Erythroblast (primary cell): ENCODE measurements at places on chromosomes 6 and 20.

DNA sequence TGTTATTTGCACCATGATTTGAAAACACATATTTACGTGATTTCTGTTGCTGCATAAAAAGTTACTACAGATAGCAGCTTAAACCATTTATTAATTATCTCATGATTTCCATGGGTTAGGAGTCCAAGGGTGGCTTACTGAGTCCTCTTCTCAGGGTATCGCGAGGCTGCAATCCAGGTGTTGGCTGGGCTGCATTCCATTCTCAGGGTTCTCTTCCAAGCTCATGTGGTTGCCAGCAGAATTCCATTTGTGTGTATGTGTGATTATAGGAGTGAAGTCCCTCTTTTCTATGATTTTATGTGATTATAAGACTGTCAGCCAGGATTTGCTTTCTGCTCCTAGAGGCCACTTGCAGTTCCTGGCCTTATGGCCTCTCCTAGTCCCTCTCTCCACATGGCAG lies 135.1 kb downstream of the FAM83B start:
- no peak for DNase-seq

GRCh38 chr6:71404145-71404966 lies 115.7 kb downstream of the OGFRL1 start:
- DNase-seq, result no peak

GRCh38 chr6:53344969-53345368 lies 3.8 kb downstream of the ELOVL5 start:
- no peak for DNase-seq

DNA sequence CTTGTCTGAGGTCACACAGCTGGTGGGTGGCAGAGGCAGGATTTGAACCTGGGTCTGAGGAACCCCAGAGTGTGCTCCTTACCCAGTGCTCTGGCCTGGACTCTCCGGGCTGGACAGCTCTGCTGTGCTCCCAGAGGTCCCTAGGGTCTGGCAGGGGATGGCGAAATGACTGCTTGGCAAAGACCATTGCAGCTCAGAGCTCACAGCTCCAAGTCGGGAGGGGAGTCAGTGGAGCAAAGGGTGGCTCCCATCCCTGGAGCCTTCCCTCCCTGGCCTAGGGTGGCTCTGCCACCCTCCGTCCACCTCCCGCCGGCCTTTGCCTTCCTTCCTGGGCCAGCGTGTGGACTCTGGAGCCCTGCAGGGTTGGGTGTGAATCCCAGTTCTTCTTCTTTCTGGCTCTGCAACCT lies 17.5 kb downstream of the CEBPB start:
- no peak for DNase-seq

DNA sequence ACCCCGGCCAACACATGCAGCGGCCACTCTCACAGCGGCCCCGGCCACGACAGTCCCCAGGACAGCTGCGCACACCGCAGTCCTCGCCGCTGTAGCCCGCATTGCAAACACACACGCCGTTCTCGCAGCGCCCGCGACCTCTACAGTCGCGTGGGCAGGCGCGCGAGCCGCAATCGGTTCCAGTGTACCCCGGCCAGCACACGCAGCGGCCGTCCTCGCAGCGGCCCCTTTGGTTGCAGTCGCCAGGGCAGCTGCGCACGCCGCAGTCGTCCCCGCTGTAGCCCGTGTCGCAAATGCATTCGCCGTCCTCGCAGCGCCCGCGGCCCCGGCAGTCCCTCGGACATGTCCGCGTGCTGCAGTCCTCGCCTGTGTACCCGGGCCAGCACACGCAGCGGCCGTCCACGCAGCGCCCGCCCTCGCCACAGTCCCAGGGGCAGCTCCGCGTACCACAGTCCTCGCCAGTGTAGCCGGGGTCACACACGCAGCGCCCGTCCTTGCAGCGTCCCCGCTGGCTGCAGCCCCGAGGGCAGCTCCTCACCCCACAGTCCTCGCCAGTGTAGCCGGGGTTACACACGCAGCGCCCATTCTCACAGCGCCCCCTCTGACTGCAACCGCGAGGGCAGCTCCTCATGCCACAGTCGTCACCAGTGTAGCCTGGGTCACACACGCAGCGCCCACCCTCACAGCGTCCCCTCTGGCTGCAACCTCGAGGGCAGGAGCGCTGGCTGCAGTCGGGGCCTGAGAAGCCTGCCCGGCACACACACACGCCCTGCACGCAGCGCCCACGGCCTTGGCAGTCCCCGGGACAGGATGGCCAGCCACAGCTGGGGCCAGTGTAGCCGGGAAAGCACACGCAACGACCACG lies 12.5 kb downstream of the TNXB start:
- DNase-seq, result no peak

DNA sequence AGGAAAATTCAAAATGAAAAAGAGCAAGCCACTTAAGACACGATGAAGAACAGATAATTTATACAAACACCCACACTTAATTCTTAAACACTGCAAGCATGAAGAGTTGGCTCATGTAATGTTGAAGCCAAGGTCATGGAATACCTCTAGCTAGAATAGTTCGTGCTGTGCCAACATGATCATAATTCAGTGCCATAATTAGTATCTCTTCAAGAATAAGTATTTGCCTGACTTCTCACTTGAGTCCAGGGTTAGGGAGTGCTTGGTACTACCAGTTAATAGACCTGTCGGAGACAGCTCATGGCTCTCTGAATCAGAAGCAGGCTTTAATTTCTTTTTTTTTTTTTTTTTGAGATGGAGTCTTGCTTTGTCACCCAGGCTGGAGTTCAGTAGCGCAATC lies 206.3 kb downstream of the UNC5CL start:
- no peak for DNase-seq

- DNase-seq, result no peak
Observed at GRCh38 chr6:35267897-35268296, 8.4 kb downstream of the ZNF76 start.

- no peak for DNase-seq
Observed at GRCh38 chr6:43796168-43796567, 26.2 kb downstream of the VEGFA start.

DNA sequence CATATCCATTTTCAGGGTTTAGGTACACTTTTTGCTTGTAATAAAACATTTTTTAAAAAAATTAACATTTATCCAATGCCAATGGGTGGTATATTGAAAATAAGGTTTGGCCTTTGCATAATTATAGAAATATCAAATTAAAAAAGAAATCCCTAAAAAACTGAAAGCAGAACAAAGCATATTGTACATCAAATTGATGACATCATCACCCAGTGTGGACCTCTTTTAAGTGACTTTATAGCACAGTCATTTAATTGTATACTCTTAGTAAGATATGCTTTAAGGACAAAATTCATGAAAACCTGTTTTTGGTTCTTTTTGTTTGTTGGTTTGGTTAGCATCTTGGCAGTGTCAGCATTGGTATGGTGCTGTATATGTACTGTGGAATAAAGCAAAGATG lies 1.4 kb upstream of the EEF1E1 start:
- no peak for DNase-seq

- no peak for DNase-seq
Observed at GRCh38 chr6:93820465-93821082, 401.2 kb upstream of the EPHA7 start.

DNA sequence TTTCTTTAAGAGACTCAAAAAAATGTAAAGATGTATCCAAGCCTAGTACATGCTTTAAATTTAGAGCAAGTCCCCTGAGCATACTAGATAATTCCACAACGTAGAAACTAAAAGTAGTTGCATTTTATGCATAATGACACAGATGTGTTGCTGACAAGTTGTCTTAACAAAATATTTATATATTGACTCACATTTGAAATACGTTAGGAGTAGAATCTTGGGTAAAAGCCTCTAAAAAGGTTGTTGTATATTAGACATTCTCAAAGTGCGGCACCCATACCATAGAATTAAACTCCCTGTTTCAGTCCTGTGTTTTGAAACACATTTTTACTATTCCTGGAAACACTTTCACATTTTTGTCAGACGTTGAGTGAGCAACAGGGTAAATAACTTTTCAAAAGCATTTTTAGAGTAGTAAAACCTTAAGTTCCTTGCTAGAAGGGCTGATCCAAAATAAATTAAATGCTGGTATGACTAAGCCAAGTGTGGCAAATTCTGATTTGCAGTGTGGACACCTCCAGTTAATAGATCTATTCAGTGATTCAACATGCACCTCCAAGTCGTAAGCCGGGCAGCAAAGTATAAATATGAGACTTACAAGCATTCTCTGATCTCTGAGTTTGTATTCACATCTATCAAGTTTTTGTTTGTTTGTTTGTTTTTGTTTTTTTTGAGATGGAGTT lies 97.5 kb downstream of the GMDS start:
- DNase-seq, result no peak
